ENCODE measurements at places on chromosomes 4 and X.
A peak's percentile ranks its signal among the peaks of the same experiment; 100 is the strongest.

DNA sequence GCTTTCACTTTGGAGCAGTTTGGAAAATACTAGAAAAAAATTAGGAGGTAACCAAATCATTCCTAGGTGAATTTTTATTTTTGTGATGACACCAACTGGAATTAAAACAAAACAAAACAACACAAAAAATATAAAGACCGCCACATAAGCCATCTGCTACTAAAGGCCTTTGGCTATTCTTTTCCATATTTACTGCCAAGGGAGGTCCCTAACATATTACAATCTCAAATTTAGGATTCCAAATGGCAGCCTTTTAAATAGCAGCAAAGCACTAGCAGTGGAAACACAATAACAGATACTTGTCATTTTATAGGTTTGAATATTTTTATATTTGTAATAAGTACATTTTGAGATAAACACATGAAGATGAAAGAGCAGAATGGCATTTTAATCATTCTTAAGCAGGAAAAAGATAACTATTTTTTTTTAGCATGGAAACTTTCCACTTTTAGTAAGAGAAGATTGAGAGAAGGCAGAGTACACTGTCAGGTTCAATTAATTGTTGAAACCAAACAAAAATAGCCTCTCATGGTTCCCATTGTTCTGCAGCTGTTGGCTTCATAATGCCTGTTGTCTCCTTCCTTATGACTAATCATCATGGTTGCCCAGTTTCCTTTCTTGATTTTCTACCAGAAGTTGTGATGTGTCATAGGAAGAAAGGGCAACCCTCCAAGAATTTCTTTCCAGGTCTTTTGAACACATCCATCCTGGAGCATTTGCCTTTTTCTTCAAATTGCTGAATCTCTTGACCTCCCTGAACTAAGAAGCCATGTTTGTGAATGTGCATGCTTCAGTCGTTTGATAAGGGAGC is 219.0 kb upstream of the EMCN start:
- DNase-seq = peak; percentile 53

- DNase-seq = no peak
These were observed 24.8 kb downstream of the CYTL1 start for GRCh38 chr4:4994312-4995097.

GRCh38 chr4:159042097-159042605 is 60.7 kb upstream of the RAPGEF2 start:
- DNase-seq = no peak

- DNase-seq = no peak
These were observed 14.7 kb downstream of the CXCR3 start for GRCh38 chrX:71603618-71604017.

GRCh38 chr4:67744561-67745283 is 9.5 kb downstream of the GNRHR start:
- DNase-seq = no peak

- DNase-seq = no peak
These were observed 46.0 kb downstream of the EIF2S3 start for GRCh38 chrX:24100713-24101112.

DNA sequence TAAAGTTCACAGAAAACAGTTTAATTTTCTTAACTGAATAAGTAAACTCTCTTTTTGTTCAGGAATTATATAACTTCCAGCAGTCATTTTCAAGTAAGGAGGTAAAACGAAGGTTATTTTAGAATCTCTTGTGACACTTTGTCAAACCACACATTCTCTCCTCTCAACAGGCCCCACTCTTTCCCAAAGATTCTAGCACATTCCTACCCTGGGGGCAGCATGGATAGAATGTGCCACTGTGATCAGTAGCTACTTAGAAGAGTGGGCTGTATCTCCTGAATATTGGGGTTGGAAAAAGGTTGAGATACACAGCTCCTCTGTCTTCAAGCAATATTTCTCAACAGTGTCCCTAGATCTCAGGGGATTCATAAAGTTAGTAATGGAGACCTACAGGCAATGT is 157.6 kb downstream of the EMCN start:
- DNase-seq = no peak

DNA sequence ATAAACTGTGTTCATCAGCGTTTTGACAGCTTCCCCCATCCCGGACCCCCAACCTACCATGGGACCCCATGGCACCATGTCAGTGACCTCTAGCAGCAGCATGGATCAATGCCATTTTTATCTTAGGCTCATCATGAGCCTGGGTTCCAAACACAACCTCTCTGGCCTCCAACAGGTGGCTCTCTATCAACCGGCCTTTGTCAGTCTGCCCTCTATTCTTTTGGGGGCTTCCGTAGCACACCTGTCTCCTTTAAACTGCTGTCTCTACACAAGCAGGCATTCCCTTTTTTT is 721 bp upstream of the TMEM150C start:
- no peak for DNase-seq

- DNase-seq = no peak
These were observed 36.8 kb downstream of the TSC22D3 start for GRCh38 chrX:107738768-107739167.

DNA sequence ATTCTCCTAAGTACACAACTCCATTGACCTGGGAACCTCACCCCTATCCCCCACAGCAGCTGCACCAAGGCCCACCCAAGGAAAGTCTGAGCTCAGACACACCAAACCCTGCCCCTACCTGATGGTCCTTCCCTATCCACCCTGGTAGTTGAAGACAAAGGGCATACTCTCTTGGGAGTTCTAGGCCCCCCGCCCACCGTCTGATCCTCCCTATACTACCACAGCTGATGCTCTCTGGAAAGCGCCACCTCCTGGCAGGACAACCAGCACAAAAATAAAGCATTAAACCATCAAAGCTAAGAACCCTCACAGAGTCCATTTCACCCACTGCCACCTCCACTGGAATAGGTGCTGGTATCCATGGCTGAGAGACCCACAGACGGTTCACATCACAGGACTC is 83.6 kb downstream of the ANAPC10 start:
- no peak for DNase-seq

DNA sequence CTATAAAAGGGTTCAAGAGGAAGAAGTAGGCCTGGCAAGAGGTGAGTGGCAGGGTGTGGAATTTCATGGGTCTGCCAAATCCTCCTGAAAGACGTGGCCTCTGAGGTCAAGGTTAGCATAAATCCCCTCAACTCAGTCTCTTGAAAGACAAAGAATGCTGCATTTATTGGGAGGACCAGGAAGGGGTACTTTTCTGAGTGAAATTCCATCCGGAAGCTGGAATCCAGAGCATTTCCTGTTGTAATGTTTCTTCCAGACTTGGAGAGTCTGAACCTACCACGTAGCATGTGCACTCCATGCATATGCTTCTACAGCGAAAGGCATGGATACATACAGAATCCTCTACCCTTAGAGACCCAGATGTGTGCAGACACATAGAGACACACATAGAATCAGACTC is 13.4 kb upstream of the FGD1 start:
- no peak for DNase-seq

- DNase-seq = no peak
These were observed 9.4 kb upstream of the AP1S2 start for GRCh38 chrX:15864023-15864422.

- DNase-seq = no peak
These were observed 1977.2 kb downstream of the PCDH7 start for GRCh38 chr4:32697281-32697814.

DNA sequence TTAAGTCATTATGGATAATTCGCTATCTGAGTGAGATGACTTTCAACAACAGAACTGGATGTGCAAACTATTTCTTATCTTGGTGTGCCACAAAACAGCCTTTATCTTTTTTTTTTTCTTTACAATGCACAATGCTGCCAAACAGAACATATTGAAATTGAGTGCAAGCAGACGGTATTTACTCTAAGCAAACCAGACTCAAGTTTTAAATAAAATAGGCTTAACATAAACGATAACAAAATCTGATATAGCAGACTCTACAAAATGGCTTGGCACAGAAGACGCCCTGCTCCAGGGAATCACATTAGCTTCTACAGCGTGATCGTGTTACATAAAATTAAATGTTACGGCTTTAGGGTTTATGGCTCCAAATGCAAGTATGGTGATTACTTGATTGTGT is 9.6 kb upstream of the STK32B start:
- no peak for DNase-seq

- DNase-seq = no peak
These were observed 1.7 kb downstream of the EIF1AX start for GRCh38 chrX:20139966-20140365.

DNA sequence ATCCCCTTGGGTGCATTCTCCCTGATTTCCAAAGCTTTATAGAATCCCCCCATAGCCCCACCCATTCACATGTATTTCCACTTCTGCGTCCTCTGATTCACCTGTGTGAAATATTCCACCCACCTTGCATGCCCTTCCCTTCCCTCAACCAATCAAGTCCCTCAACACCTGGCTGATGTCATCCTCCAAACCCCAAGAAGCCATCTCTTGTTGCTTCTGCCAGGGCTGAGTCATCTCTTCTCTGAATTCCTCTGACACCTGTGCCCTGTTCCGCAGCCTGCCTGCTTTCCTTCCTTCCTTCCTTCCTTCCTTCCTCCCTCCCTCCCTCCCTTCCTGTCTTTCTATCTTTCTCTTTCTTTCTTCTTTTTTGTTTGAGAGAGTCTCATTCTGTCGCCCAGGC is 9.9 kb downstream of the CRMP1 start:
- no peak for DNase-seq

DNA sequence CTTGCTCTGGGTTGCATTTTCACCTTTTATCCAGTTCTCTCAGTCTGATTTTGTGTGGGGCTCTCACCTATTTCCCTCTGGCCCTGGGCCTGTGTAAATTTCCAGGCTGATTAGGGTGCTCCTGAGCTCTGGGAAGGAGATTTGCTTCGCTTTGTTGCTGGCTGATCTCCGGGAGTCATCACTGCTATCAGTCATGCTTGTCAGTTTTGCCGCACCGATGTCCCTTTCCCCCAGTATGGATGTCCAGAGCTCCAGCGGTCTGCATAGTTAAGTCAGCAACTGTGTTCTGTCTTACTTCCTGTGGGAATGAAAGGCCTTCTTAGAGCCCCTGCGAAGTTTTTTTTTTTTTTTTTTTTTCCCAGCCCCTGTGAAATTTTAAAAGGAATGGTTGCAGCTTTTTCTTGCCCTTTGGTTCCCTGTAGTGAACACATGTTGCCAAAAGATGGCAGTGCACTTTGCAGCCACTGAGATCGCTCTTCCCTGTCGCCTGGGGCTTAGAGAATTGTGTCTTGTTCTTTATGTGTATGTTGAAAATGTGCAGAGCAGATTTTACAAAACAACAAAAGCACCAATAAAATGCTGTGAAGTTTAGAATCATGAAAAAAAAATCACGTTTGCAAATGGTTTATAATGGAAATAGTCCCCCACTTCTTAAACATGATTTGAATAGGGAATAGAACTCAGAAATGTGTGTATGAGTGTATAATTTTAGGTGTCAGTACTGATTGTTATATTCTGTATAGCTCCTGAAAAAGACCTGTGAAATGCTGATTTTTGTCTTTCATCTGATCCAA is 109.1 kb upstream of the SLC4A4 start:
- DNase-seq = peak; percentile 57

- DNase-seq = peak; percentile 65
These were observed 17.8 kb downstream of the NKX6-1 start for GRCh38 chr4:84481077-84481859.

DNA sequence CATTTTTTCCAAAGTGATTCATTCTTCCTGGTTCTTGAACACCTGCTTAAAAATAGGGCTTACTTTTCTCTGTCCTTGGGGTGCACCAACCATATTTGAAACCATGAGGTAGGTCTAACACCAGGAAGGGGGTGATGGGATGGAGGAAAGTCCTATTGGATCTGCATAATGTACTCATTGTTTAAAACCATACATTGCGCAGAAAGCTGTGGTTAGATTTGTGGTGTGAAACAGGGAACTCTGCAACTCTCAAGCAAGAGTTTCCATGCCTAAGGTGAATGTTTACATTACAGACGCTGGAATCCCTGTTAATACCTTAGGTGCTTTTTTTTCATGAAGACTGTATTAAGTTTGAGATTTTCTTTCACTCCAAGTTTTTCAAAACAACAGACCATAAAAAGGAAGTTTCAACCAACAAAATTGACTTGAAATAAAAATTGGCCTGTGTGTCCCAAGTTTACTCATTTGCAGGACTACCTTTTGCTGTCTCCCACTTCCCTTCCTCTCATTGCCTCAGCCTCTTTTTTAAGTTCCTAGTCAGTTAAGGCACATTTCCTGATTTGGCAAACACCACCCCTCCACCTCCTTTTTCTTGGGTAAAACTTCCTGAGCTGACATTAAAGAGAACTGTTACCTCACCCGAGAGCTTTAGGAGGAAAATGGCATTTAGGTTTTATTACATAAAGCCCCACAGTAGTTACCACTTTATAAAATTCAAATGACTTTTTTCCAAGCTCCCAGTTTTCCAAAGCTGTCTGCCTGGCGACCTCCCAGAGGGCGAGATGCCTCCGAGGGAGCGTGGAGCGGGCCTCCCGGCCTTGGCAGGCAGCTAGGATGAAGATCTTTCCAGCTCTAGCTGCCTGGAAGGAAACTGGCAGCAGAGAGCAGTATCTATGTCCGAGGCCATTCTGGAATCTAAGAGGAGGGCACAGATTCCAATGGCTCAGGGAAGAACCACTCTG is 47.9 kb upstream of the RBPJ start:
- DNase-seq = no peak

DNA sequence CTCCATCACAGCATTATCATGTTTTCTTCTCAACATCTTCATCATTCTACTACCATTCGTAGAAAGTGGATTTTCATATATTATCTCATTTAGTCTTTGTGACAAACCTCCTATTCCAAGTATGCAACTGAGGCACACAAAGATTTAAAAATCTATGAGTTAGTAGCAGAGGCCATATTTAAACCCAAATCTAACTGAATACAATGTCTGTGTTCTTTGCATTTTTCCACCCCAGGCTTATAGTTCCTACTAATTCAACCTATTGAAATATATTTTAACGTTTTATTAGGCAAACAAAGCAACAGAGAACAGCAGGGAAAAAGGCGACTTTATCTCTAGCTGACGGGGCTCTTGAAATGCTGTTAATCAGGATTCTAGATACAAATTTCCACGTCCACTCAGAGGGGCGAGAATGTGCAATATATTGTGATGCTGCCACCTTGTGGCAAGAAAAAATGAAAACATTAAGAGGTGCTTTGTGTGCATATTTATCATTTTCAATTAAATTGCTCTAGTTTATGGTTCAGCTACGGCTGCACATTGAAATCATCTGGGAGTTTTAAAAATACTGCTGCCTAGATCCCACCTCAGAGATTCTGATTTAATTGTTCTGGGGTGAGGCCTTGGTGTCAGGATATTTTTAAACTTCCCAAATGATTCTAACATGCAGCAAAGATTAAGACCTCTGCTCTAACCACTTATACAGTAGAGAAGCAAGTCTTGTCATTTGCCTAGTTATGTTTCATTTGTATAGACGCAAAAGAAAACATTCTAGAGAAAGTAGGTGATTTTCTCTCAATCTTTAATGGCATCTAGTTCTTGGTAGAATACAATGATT is 315.9 kb downstream of the MAPK10 start:
- peak; percentile 57 for DNase-seq

DNA sequence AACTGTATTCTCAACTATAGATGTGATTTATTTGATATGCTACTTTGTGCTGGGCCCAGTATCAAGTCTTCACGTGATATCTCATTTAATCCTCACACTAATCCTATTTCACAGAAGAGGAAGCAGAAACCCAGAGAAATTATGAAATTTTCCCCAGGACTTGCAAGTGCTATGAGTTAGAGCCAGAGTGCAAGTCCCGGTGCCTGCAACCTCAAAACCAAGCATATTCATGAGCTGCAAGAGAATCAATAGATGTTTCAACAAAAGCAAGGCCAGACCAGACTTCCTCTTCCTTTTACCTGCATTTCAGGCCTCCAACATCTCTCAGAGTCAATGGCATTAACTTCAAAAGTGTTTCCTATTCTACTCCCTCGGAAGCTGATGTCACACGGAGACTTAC is 92.2 kb upstream of the GATB start:
- DNase-seq = no peak

- no peak for DNase-seq
These were observed 293.4 kb upstream of the NR3C2 start for GRCh38 chr4:148735432-148736155.
